ENCODE measurements at places on chromosomes 2 and 18.

GRCh38 chr18:23951206-23951605 is 63.3 kb upstream of the TTC39C start:
- no peak for DNase-seq

DNA sequence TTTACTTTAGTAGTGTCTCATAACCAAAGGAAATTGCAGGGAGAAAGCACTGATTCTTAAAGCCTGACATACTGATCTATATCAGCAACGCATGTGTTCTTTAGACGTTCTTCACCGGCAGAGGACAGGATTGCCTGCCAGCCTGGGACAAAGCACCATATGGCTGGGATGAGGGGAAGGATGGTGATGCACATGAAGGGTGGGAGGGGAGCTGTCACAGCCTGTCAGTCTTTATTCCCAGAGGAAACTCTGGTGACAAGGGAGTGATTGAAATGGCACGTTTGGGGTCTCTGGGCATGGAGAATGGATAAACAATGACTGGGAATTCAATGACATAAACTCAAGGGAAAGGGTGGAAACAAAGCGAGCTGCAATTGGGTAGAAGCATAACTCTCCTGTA is 808.1 kb downstream of the DCC start:
- DNase-seq: no peak

- DNase-seq: no peak
Observed at GRCh38 chr18:48342581-48342980, 66.6 kb downstream of the ZBTB7C start.

DNA sequence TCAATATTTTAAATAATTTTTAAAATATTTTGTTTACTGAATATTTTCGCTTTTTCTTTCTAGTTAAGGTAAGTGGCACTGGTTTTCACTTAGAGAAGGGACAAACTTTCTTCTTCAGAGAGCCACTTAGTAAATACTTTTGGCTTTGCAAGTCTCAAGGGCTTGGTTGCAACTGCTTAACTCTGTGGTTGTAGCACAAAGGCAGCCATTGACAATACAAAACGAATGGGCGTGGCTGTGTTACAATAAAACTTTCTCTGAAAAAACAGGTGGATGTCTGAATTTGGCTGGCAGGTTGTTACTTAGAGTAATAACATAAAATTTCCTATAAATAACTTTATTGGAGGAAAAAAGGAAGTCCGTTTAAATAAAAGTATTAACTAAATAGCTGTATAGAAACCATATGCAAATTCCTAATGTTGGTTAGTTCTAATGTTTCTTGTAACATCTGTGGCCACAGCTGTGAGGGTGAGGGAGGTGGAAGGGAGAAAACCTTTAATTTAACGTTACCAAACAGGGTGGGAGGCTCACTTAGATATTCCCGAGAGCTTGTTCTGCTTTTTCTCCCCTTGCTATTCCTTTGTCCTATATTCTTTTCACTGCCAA is 62.4 kb upstream of the TNP1 start:
- no peak for DNase-seq

GRCh38 chr2:143732076-143732475 is 602.9 kb downstream of the ARHGAP15 start:
- DNase-seq: no peak

DNA sequence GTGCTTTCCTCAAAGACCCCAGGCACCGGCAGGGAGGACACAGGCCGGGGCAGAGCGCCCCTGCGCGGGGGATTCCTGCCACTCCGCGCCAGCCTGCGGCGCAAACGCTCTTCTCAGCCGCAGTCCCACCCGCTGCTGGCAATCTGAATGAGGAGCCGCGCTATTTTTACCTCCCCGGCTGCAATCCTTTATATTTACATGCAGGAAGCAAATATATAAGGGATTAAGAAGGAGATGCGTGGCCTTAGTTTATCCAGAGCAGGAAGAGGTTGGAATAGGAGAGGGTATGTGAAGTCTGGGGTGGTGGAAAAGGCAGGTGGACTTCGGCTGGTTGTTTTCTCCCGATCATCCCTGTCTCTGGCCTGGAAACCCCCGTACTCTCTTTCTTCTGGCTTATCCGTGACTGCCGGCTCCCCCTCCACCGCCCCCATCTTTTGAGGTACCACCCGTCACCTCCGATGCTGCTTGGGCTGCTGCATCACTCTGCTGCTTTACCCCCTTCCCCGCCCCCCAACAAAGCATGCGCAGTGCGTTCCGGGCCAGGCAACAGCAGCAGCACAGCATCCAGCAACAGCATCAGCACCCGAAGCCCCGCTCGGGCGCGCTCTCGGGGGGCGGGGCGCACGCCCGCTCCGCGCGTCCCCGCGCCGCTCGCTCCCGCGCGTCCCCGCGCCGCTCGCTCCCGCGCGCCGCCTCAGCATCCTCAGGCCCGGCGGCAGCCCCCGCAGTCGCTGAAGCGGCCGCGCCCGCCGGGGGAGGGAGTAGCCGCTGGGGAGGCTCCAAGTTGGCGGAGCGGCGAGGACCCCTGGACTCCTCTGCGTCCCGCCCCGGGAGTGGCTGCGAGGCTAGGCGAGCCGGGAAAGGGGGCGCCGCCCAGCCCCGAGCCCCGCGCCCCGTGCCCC is at the start of gene ADAM23:
Gene ADAM23 (plus strand): TSS at position 700 of the 902 bp plus-strand sequence. CDS start 335 bp downstream, outside the sequence.
- peak; percentile 15 for DNase-seq

- DNase-seq: peak; percentile 20
Observed at GRCh38 chr2:73291093-73291460, 2.3 kb downstream of the EGR4 start.

GRCh38 chr18:5982332-5982731 is 87.0 kb upstream of the TMEM200C start:
- no peak for DNase-seq

DNA sequence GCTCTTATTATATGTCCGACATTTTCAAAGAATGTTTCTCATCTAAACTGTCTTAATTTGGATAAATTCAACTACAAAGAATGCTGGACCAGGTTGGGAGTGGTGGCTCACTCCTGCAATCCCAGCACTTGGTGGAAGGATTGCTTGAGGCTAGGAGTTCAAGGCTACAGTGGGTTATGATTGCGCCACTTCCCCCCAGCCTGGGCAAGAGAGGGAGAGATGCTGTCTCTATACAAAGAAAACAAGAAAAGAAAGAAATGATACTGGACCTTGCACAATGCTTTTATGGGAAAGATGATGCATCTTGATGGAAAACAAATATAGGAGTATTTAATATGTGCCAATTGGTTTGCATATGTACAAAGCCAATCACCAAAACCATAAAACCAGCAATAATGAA is 296.7 kb downstream of the LPIN1 start:
- DNase-seq: no peak

DNA sequence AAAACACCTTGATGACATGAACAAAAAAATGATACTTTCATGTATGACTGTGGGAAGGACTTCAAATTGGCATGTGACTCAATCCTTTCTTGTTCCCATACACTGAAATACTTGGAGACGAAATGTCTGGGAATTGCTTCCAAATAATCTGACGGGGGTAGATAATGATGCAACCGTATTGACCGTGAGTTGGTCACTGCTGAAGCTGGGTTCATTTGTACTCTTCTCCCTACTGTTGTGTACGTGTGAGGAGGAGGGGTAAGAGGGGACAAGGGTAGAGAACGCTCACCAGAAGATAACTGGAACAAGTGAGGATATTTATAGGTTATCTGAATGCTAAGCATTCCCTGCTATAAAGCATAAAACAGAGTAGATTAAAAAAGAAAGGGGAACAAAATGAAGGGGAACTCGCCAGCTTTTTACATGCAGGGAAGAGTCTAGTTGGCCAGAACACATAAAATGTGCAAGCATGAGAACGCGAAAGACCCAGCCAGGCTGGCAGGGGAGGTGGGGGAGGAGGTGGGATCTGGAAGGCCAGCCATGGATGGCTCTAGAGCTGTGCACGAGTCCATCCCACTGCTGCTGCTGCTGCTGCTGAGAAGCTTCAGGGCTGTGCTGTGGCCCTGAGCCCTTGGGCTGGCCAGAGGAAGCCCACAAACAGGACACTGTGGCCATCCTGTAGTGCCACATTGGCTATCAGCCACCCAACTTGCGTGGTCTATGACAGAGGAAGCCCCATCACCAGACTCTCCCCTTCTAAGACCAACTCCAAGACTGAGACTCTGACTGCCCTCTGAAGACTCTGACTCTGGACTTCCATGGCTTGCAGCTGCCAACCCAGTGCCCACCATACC is 15.2 kb upstream of the CETN1 start:
- DNase-seq: no peak

DNA sequence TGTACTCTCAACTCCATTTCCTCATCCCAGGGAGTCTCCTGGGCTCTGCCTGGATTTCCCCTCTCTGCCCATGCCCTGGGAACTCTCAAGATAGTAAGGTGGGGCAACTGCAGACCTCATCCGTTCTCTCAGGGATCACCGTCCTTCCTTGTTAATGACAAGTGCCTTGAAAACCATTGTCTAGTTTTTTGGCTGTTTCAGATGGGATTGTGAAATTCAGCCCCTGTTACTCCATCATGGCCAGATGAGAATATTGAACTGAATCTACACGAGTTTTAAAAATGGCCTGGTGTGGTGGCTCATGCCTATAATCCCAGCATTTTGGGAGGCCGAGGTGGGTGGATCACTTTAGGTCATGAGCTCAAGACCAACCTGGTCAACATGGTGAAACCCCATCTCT is 665 bp upstream of the HRH4 start:
- no peak for DNase-seq

GRCh38 chr2:62197925-62198633 is 2.2 kb downstream of the B3GNT2 start:
- DNase-seq: no peak

GRCh38 chr2:19839438-19839837 is 62.3 kb downstream of the TTC32 start:
- no peak for DNase-seq

DNA sequence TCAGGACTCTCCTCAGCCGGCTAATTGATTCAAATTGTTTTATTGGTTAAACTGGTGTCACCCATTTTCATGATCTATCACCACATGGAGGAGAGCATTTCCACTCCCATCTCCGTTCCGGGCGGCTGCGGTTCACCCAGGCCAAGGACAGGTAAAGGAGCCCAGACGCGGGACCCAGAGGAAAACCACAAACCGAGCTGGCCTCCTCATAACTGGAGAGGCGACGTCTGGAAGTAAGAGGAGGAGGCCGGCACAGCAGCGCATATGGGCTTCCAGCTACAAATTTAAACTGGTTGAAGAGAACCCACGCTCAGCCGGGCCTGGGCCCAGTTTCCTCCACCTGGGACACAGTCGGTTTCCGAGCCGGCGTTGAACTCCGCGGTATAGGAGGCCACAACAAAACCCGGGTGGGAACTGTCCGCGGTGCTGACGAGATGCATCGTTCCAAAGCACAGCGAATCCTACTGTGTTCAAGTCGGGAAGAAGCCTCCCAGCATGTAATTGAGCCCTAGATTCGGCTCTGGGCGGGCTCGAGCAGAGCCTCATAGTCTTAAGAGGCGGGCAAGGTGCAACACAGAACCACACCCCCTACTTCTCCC is 3.0 kb upstream of the SKOR2 start:
- no peak for DNase-seq

GRCh38 chr2:68997401-68997800 is 15.6 kb upstream of the ANTXR1 start:
- no peak for DNase-seq

- no peak for DNase-seq
Observed at GRCh38 chr2:126449677-126450076, 206.3 kb upstream of the GYPC start.

- no peak for DNase-seq
Observed at GRCh38 chr18:79801217-79801616, 3.5 kb downstream of the KCNG2 start.

- no peak for DNase-seq
Observed at GRCh38 chr2:38634684-38635083, 31.2 kb upstream of the GALM start.

- no peak for DNase-seq
Observed at GRCh38 chr2:23385351-23385747, 370 bp downstream of the KLHL29 start.

DNA sequence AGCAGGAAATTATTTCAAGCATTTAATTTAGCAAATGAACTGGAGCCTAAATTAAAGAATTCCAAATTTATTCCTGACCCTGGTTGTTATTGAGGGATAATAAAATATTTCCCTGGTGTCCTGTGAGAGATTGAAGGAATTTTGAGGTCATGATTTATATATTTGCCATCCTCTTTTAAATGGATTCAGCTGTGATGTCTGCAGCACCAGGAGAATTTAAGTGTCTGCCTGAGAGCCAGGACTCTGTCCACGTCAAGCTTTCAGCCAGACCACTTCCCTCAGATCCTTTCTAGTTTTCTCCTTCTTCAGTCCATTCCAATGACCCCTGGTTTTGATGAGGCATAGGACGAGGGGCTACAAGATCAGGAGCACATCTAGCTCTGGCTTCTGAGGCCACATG is 59.9 kb downstream of the INO80C start:
- no peak for DNase-seq

- no peak for DNase-seq
Observed at GRCh38 chr2:10499911-10500521, 51.9 kb upstream of the ODC1 start.

Data from activated T-helper 1 cell treated with Interleukin-2 at 50 U/mL for 16 hours (primary cell).